ENCODE measurements at places on chromosomes 3 and 15. TPM values are rescaled to one million over a fixed set of nuclear protein-coding genes. Genes with fewer than 3 reads are reported as not detected.

TNNC1 gene
- total RNA-seq, result 44.0 TPM

SELENOT gene
- 107 TPM for total RNA-seq

GRK7 gene
- not detected for total RNA-seq

GOLIM4 gene
- 54.0 TPM for total RNA-seq

LRRIQ4 gene
- not detected for total RNA-seq

All from lower lobe of right lung (tissue), 2 donors.